ENCODE measurements at places on chromosomes 7 and 10.

- DNase-seq, result no peak
These were observed 57.2 kb downstream of the PDGFA start for GRCh38 chr7:462173-463103.

- DNase-seq, result no peak
These were observed 256.7 kb downstream of the AGMO start for GRCh38 chr7:15305002-15305600.

- no peak for DNase-seq
These were observed 229.1 kb downstream of the BAMBI start for GRCh38 chr10:28906415-28906814.

GRCh38 chr10:28120795-28121194, 121.9 kb upstream of the ODAD2 start:
- DNase-seq, result no peak

All from CD4-positive, alpha-beta T cell (primary cell).